NCI-H1105 treated with DMSO at 0.1 percent for 48 hours (cell line): ENCODE measurements at places on chromosomes 11 and 22.

GRCh38 chr11:11413776-11414175 lies 60.7 kb upstream of the CSNK2A3 start:
- no peak for DNase-seq

DNA sequence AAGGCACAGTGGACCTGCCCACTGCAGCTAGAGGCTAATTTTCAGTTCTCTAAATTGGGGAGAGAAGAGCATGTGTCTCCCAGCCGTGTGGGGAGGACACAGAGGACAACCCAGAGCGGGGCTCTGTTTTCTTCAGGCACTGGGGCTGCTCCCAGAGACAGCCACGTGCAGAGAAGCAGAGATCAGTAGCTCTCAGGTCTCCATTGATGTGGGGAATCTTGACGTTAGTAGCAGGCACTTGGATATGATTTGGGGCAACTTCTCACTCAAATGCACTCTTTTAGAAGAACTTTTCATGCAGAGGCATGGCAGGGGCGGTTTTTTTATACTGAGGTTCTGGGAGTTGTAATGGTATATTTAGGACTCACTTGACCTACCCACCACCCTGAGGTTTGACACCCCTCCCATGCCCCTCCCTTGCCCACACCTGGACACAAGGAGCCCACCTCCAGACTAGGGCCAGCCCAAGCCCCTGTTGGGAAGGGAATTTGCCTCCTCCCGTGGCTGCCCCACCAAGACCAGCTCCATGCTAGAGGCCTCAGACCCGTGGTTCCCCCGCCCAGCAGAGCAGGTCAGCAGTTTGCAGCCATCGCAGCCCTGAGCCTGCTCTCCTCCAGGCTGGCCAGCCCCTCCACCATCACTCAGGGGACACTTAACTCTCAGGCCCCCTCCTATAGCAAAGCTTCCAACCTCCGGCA lies 94.2 kb upstream of the RTL6 start:
- no peak for DNase-seq

- no peak for DNase-seq
Measured at GRCh38 chr11:111748035-111748804, 18.0 kb downstream of the PPP2R1B start.

GRCh38 chr11:64976651-64977050 lies 4.7 kb upstream of the MAJIN start:
- DNase-seq: no peak

- DNase-seq: no peak
Measured at GRCh38 chr22:40010746-40011145, 16.0 kb downstream of the FAM83F start.

- DNase-seq: no peak
Measured at GRCh38 chr22:38973289-38974169, 8.6 kb upstream of the APOBEC3B start.

- no peak for DNase-seq
Measured at GRCh38 chr22:41410311-41410751, 28.6 kb downstream of the TEF start.

- no peak for DNase-seq
Measured at GRCh38 chr11:28696591-28696990, 588.4 kb downstream of the METTL15 start.

DNA sequence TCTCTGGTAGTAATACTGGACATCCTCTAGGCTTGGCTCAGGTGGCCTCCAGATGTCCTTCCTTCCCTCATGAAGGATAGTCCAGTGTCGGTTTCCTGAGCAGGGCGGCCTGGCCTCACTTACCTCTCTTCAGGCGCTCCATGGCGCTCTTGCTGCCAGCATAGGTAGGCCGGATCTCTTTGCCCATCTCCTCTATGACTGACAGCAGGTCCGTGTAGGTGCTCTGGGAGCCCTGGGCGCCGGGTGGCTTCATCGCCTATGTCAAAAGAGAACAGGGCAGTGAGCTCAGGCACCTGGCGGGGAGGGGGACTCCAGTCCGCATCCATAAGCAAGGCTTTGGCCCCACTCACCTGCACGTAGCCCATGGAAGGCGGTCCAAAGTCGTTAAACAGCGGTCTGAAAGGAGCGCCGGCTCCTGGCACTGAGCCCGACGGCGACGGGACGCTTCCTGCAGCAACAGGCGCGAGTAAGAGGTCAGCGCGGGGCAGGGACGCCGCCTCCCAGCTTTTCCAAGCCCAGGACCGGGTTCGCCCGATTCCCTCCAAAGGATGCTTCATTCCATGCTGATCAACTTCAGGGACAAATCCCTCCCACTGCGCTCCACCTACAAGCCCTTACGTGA lies 609 bp downstream of the CDK2AP2 start:
- DNase-seq: no peak

- DNase-seq: peak; percentile 88
Measured at GRCh38 chr11:61193596-61193995, 9.7 kb upstream of the PGA3 start.

GRCh38 chr11:130054966-130055365 lies 14.7 kb upstream of the APLP2 start:
- no peak for DNase-seq

DNA sequence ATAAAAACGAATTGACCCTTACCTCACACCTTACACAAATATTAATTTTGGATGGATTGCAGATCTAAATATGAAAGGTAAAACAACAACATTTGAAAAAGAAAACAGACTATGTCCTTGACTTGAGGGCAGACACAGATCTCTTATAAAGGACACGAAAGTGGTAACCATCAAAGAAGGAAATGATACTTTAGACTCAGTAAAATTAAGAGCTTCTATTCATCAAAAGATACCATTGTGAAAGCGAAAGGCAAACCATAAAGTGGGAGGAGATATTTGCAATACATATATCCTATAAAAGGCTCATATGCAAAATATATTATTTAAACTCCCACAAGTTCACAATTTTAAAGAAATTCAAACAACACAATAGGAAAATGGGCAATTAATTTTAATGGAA lies 5.0 kb downstream of the HEPACAM start:
- no peak for DNase-seq

GRCh38 chr11:114846416-114846791 lies 168.1 kb downstream of the NXPE2 start:
- DNase-seq: no peak

DNA sequence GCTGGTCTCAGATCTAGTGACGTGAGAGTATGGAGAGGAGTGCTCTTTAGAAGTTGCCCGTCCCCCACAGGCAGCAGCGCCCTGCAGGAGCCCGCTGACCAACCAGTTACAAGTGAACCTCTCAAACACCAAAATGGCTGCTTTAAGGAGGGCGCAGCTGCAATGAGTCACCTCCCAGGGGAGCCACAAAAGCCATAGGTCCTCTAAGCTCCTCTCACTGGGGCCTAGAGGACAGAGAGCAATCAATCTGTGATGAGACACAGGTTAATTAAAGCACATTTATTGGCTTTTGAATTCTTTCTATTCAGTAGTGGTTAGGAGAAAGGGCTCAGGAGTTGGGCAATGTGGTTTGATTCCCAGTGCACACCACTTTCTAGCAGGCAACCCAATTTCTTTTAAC lies 15.5 kb upstream of the RAPSN start:
- peak; percentile 5 for DNase-seq

DNA sequence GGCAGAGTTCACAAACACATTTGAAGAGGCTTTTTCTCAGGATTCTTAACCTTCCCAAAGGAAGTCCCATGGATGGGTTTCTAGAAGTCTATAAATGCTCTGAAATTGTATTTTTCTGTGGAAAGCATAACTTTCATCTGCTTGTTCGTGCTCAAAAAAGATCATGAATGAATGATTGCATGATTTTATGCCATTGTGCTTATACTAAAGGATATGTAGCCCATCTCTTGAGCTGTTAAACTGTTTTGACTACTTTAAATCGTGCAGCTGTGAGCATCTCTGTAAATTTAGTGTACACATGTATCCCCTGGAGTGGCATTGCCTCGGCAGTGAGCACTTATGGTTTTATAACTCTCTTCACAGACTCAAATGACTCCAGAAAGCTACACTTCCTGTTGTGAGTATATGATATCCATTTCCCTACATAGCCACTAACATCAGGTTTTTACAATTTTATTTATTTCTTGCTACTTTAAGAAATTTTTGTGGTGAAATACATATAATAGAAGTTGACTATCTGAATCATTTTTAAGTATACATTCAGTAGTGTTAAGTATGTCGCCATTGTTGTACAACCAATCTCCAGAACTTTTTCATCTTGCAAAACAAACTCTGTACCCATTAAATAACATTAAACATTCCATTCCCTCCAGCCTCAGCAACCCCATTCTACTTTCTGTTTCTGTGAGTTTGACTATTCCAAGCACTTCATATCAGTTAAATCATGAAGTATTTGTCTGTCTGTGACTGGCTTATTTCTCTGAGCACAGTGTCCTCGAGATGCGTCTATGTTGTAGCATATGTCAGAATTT lies 8.0 kb downstream of the NEAT1 start:
- DNase-seq: no peak

- no peak for DNase-seq
Measured at GRCh38 chr11:66728693-66729385, at the start of gene SPTBN2. TSS of gene SPTBN2 (minus strand) at chr11:66729216. CDS start at chr11:66721240, 7,976 bp downstream.

DNA sequence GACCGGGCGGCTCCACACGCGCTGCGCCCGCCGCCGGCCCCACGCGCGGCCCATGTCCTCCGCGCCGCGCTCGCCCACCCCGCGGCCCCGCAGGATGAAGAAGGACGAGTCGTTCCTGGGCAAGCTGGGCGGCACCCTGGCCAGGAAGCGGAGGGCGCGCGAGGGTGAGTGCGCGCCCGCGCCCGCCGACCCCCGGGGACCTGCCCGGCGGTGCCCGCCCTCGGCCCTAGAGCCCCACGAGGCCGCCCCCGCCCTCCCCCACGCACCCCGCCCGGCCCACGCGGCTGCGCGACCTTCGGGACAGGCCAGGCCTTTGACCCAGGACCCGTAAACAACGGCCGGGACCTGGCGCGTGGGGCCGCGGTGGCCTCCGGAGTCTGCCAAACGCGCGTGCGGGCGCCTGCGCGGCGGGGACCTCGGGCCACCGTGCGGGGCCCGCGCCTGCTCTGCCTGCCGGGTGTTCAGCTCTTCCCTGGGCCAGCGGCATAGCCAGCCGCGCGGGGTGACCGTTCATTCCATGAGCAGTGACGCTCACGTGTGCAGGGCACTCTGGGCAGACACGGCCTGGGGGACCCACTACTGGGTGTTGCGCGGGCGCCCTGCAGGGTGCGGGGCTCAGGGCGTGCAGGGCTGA lies at the start of gene PARVB:
PARVB (plus strand) TSS at position 15 of the 634 bp plus-strand sequence; CDS start at position 53, 38 bp downstream.
- DNase-seq: no peak

GRCh38 chr11:122863704-122864326 lies 18.7 kb upstream of the JHY start:
- peak; percentile 67 for DNase-seq

DNA sequence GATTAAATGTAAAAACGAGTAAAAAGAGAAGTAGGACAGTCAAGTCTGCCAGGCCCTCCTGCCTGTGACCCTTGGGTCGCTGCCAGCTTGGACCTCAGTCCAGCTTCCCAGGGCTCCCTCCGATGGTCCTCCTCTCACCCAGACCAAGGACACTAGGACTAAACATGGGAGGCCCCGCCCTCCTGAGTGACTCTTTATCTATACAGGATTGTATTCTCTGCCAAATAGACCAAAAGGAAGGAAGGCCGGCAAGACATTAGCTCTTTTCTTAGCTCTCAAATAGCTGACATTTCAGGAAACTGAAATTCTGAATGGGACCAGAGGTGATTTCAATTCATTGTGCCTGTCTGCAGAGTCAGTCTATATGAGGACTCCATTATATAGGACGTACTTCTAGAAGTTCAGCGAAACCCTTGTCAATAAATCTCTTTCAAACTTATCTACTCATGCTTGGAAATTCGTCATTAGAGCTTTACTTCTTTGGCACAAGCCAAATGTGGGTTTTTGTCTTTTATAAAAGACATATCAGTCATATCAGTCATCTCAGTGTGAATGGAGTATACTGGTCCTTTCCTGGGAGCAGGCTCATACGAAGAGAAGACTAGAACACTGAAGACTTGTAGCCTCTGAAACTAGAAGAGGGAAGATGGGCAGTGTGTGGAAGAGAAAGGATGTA lies 28.5 kb downstream of the ADORA2A start:
- no peak for DNase-seq

DNA sequence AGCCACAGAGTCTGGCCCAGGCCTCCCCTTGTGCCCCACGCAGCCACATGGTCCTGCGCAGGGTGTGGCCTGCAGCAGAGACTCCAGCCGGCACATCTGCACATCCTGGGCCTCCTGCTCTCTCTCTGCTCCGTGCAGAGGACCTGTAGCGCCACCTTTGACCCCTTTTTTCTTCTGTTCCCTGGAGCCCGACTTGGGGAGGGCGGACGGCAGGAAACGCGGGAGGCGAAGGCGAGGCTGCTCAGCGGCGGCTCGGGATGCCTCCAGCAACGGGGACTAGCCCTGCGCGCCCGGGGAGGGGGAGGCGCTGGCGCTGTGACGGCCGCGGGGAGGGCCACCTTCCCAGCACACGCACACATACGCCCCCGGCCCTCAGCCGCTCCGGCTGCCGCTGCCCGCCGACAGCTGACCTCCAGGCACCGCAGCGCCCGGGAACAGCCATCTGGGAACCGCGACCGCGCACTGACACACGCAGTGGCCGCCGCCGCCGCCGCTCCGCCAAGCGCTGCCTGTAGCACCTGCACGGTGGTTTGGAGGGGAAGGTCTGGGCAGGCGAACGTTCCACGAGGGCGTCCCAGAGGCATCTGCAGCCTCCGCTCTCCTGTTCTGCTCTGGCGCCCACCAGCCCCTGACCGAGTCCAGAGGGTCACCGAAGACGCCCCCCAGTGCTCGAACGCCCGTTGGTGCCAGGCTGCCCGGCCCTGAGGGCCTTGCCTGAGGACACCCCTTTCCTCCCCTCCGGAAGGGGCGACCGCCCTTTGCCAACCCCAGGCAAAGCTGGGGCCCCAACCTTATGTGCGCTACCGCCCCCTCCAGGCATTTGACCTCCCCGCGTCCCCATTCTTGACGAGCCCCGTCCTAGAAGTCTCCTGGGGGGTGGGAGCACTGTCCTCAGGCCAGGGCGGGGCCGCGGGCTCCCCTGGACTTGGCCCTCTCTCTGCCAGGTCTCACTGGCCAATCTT lies 16.9 kb upstream of the C22orf42 start:
- DNase-seq: no peak

DNA sequence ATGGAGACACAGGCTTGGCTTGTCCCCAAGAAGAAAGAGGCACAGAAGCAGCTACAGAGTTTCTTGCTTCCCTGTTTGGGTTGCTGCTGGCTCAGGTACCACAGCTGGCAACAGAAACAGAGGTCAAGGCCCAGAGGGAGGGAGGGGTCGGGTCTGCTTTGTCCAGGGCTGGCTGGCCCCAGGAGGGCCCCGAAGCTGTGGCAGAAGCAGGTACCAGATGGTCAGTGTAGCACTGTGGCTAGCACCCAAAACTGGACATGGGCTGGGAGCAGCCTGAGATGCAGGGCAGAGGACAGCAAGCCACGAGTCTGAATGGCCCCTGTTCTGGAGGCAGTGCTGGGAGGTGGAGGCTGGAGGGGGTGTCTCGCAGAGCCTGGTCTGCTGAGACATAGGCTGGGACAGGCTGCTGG lies 52.3 kb upstream of the CCDC188 start:
- no peak for DNase-seq

GRCh38 chr22:45896964-45897538 lies 79.9 kb downstream of the WNT7B start:
- DNase-seq: no peak

- DNase-seq: peak; percentile 18
Measured at GRCh38 chr11:85685125-85685819, 723 bp downstream of the CCDC89 start.

GRCh38 chr11:70494559-70495350 lies 96.4 kb downstream of the CTTN start:
- DNase-seq: no peak

GRCh38 chr11:119100246-119100970 lies 1.2 kb downstream of the DPAGT1 start:
- peak; percentile 48 for DNase-seq

GRCh38 chr11:2381494-2382128 lies 4.5 kb downstream of the CD81 start:
- no peak for DNase-seq

GRCh38 chr22:28442264-28442710 lies 237.4 kb downstream of the TTC28 start:
- DNase-seq: no peak

- DNase-seq: no peak
Measured at GRCh38 chr11:124465368-124465767, 19.9 kb upstream of the OR8B8 start.
